ENCODE measurements at places on chromosomes 5 and 9.

DNA sequence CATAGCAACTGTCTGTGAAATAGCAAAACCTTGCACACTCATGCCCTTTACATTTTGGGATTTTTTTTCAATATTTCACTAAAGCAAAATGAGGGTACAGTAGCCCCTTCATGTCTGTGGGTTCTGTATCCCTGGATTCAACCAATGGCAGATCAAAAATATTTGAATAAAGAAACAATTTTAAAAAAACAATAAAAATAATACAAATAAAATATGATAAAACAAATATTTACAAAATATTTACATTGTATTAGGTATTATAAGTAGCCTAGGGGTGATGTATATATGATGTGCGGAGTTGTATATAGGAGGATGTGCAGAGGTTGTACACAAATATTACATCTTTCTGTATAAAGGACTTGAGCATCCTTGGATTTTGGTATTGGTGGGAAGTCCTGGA lies 67.3 kb upstream of the CDH10 start:
- no peak for DNase-seq

GRCh38 chr9:35335164-35335563 lies 154.7 kb upstream of the RUSC2 start:
- DNase-seq, result no peak

- no peak for DNase-seq
Measured at GRCh38 chr5:145226726-145227125, 608.4 kb downstream of the PRELID2 start.

DNA sequence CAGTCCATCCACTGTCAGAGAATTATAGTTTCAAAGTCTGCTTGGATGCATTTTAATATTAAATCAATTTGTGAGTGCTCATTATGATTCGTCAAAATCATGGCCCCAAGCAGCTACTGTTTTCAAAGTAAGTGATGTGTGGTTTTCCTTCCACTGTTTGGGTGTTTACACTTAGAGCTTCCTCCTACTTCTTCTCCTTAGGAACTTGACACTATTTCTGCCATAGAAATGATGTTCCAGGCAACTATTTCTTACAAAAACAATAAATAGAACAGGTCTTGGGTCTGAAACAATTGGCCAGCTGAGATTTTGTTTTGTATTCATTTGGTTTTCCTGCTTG lies 132.8 kb upstream of the RAI14 start:
- no peak for DNase-seq

DNA sequence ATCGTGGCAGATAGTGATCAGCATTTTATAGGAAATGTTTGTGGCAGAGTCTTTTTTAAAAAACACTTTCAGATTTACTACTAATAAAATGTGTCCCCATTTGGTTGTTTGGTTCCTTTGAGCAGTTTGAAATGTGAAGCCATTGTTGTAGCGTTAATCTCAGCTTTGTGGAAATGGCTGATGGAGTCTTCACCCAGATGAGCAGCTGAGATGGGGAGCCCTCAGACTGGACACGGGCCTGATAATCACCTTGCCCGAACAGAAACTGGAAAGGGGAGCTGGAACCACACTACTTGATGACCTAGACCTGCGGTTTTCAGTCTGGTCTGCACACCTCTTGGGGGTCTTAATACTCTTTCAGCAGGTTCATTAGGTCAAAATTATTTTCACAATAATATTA lies 20.6 kb upstream of the ANP32B start:
- DNase-seq, result no peak

DNA sequence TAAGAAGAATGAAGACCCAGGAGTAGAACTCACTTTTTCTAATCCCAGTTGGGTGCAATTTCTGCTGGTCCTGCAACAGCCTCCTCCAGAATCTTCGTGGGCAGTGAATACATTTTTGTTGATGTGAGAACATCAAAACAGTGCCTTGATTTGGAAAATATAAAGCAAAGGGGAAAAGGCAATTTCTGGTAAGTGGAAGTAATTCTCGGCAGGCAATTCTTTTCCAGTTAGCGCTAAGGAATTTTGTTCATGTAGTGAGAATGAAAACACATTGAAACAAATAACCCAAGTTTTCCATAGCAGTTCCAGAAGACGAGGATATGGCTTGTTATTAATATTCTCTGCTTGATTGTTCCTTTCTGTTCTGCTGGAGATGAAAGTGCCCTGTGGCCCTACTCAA lies 178.7 kb downstream of the SPATA31D1 start:
- DNase-seq, result no peak

DNA sequence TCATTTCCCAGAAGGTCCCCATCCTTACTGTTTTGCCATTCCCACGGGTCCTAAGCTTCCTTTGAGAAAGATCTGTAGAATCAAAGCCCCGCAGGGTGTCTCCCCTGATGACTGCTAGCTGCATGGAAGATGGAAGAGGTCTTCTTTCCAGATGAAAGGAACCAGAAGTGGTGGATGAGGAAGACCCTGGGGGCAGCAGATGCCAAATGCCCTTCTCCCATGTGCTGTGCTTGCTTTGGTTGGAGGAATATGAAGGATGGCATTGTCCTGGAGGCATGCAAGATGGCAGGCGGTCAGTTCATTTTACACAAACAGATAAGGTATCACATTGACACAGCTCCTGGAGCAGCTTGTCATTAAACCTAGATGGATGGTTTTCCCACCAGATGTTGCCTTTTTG lies 25.8 kb upstream of the CER1 start:
- DNase-seq, result no peak

- DNase-seq, result no peak
Measured at GRCh38 chr9:129040113-129040643, 3.8 kb downstream of the MIGA2 start.

GRCh38 chr5:5306696-5307095 lies 115.8 kb upstream of the ICE1 start:
- DNase-seq, result no peak

GRCh38 chr5:138095100-138095907 lies 11.5 kb downstream of the WNT8A start:
- DNase-seq, result no peak

DNA sequence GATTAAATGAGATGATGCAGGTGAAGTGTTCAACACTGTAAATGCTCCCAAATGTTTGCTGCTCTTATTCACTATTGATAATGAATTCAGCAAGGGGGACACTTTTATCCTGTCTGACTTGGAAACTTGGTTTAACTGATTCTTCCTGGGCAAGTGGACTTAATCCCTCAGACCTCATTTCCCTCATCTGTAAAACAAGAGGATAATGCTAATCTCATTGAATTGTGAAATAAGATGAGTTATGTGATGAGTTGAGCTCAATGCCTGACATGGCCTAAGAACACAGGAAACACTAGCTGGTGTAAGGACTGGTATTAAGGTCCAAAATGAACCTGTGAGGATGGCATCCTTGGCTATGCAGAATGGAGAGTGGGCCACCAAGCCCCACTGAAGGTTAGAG lies 23.3 kb downstream of the TNFSF15 start:
- no peak for DNase-seq

- DNase-seq, result no peak
Measured at GRCh38 chr5:132363431-132364112, 5.9 kb upstream of the SLC22A5 start.
